ENCODE measurements at places on chromosomes 4 and X.

DNA sequence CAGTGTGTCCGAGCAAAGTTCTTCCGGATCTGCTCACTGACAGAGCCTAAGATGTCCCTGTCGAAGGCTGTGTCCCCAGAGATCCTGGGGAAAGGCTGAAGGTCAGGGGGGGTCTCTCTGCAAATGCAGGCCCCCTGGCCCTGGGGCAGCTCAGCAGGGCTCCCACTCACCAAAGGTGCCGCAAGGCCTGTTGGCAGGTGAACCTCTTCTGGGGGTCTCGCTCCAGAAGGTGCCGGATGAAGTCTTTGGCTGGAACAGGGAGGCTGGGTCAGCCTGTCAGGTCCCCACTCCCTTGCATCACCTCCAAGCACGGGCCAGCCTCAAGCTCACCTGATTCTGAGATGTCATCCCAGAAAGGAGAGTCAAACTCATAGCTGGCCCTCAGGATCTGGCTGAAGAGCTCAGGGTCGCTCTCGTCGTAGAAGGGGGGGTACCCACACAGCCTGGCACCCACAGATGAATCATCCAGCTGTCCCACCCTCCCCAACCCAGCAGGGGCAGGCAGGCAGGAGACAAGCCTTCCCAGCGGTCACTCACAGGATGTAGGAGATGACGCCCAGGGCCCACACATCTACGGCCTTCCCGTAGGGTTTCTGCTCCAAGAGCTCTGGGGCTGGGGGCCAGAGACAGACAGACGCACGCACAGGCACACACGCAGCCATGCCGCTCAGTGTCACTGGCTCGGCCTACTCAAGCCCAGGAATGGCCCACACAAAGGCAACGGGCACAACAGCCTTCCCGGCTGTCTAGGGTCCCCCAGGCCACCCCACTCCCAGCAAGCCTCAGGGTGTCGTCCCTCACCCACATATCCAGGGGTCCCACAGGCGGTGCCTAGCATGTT, 2.6 kb downstream of the PNCK start:
- DNase-seq, result no peak

DNA sequence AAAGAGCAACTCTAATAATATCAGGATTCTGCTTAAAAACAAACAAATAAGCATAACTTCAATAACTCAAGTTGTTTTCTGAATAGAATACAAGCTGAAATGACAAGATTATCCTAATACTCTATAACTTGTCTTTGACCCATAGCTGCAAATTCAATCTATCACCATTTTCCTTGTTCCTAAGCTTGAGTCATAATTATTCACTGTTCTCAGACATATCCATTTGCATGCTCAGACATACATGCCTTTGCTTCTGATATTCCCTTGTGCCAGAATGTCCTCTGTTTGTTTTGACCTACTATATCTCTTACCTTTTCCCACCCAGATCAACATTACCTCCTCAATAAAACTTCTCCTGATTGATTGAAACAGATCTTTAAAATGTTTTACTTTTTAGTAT, 109.7 kb downstream of the SNCA start:
- no peak for DNase-seq

DNA sequence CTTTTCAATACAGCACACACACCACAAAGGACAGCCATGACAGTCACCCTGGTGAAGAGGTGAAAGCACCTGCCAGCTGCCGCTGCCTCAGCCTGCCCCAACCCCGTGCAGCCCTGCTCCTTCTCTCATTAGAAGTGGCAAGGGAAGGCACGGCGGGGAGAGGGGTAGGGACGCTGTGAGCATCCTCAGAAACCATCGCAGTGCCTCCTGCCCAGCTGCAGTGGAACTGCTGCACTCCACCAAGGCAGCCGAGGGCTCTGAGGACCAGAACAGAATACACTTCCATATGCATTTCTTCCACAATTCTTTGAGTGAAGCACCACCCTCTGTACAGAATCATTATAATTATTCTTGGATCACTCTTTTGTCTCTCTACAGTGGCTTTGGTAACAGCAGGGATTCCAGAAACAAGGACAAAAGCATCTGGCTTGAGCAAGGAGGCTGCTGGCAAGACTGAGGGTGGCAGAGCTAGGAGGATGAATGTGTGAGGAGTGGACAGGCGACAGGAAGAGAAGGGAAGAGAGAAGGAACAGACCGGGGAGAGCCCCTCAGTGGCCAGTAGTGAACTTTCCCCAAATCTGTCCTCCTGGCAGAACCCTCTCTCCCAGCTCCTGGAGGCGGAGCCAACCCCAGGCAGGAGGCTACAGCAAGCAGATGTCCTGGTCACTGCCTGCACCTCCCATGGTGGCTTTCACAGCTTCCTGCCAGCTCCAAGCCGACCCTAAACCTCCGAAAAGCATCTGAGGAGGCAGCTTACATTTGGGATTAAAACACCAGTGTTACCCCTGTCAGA, 73.2 kb downstream of the MTNR1A start:
- no peak for DNase-seq

DNA sequence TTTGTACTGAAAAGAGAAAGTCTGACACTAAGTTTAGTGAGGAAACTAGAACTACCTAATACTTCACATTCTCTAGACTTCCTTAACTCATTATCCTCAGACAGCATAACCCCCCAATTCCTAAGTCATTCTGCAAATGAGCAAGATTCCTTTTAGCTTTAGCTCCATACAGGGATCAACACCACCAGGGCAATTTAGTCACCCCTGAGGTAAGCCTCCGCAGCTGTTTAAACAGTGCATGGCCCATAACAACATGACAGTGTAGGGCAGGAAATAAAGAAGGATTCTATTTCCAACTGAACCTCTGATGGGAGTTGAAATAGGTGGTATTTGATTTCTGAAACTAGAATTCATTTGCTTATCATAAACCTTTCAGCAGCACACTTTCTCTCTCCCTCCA, 112.8 kb upstream of the DKK2 start:
- no peak for DNase-seq

DNA sequence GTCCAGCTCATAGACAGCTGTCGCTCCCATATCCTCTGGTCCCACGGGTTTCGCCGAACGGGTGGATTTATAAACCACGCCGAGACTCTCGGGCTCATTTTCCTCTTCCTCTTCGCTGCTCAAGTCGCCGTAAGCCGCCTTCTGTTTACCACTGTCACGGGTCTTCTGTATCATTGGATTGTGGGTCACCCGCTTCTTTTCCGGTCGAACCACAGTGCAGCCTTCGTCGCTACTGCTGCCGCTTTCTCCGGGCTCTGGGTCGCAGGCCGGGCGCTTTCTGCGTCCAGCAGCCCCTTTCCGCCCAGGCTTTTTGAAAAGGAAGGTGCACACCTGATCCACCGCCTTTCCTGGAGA, 311 bp downstream of the RNF113A start:
- DNase-seq, result no peak

DNA sequence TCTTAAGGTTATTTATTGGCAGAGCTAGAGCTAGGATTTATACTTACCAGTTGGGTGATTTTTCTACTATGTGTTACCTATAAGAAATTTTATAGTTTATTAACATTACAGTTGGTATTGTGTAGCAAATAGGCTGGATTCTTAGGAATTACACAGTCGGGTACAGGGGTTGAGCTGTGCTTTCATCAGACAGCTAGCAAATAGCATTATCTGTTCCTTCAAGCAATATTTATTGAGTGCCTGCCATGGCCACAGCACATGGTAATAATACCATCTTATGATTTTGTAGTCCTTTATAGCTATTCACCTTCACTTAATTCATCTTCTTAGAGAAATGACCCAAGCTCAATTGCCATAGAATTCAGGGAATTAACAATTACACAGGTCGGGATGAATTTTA, 109.4 kb upstream of the PACRGL start:
- DNase-seq, result no peak

DNA sequence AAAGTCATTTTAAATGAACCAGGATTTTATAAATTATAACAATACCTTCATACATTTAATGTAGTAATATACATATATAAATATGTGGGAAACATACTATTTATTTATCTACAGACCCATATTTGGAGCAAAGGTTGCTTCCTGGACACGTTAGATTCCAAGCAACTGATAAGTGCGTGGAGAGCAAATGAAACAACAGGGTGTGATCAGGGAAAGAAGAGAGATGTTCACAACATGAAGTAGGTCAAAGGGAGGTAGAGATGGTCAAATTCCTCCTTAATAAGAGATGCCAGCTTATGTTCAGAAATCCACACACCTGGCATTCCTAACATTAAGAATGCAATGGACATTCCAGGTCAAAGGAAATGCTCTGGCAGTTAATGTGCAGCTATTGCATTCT, 53.1 kb upstream of the HPGD start:
- no peak for DNase-seq

DNA sequence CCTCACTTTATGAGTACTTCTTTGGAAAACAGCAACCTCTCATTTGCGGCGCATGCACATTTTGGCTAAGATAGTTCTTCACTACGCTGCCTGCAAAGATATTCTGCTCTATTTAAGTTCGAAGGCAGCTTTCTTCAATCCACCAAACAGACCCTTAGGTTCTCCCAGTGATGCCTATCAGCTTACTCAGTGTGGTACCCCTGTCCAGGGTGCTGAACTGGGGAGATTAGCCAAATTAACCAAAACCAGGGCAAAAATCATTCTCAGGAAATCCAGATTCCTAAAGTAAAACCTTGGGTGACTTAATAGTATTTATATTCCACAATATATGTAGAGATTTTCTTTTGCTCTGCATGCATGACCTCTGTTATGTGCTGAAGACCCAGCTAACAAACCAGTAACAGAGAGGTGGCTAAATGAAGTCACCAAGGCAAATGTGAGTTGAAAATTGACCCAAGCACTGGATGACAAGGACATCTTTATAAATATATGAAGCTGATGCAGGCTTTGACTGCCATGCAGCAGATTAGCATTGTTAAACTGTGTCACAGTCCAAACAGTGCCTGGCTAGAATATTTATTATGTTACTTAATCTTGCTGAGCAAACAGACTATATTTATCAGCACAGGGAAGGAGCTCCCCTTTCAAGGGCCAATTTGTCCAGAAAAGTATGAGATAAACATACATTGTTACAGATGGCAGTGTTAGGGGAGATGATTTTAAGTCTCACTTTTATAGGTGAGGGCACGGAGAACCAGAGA, 418.2 kb downstream of the STIM2 start:
- no peak for DNase-seq

- DNase-seq, result no peak
These were observed at the start of gene CCSER1 for GRCh38 chr4:90127223-90127705. TSS of gene CCSER1 (plus strand) at chr4:90127394.

- no peak for DNase-seq
These were observed 532.3 kb upstream of the SMIM31 start for GRCh38 chr4:164221631-164222030.

DNA sequence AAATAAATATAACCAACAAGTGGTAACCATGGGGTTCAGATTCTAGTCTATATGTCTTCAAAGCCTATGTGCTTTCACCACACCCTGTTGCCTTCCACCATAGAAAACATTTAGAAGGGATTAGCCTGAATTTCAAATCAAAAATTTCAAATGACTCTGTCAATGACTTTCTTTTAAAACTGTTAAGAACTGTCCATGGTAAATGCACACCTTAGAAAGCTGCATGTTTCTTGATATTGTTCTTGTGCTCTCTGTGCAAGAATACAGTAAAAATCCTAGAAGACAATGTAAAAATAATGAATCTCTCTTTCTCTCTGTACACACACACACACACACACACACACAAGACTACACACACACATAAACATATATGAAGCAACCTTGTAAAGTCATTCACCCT, 74.6 kb upstream of the EXOC1L start:
- no peak for DNase-seq
